NCI-H2081 (cell line): ENCODE measurements at places on chromosomes 1 and 21.

DNA sequence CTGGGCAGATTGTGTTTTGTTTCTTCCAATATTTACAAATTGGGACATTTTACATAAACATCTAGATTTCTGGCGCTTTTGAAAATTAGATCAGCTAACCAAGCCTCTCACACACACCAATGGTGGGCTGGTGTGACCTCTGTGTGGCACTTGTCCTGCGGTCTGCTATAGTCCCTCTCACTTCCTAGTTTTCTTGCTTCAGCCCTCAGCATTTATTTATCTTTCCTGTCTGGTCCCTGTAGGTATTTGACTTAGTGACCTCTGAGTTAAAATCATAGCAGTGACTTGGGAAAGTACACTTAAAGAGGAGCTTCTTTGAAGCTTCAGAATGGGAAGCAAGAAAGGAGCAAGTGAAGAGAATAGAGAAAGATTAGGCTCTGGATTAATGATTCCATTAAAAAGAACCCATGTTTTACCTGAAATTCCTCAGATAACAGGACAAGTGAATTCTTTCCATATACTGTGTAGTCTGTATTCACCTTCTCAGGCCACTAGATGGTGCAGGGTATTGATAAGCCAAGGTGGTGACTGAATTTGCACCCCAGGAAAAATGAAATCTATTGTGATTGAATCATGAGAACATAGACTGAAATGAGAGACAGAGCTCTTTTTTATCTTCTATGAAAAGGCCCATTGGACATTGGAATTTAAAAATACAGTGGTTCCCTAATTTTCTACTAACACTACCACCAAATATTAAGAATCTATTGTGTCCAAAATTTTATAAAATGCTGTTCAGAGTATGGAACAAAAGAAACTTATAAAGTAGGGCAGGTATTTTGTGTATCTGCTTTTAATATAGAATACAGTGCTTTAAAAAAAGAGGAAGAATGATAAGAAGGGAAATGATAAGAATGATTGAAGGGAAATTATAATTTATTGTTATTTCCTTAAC, 7.1 kb upstream of the DIPK1A start:
- DNase-seq = no peak

DNA sequence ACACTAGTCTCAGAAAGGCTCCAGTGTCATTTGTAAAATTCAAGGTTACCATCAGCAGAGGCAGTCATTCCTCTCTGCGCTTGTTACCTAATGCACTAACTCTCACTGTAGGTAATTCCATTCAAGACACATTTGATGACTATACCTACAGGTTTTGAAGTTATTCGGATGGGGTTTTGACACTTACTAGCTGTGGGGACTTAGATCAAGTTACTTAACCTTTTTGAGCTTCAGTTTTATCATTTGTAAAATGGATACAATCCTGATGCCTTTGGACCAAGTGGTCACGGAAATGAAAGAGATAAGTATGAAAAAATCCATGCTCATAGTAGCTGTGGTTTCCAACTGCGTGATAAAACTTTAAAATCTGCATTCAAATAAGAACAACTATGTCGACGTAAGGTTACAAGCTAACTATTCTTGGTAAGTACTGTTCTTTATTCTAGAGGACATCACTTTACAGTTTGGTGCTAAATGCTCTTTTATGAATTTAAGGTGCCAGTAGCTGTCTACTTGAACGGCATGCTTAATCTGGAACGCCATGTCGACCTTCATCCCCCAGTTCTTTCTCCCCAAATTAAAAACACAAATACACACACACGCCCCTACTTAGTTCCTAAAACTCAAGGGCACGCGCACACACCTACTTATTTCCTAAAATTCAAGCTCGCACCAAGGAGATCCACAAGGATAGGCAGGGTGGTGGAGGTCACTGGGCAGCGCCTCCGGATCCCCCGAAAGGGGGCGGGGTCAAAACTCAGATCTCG, 550 bp upstream of the NFYC start:
- DNase-seq = no peak

GRCh38 chr1:66521721-66522365, 12.1 kb upstream of the SGIP1 start:
- no peak for DNase-seq

DNA sequence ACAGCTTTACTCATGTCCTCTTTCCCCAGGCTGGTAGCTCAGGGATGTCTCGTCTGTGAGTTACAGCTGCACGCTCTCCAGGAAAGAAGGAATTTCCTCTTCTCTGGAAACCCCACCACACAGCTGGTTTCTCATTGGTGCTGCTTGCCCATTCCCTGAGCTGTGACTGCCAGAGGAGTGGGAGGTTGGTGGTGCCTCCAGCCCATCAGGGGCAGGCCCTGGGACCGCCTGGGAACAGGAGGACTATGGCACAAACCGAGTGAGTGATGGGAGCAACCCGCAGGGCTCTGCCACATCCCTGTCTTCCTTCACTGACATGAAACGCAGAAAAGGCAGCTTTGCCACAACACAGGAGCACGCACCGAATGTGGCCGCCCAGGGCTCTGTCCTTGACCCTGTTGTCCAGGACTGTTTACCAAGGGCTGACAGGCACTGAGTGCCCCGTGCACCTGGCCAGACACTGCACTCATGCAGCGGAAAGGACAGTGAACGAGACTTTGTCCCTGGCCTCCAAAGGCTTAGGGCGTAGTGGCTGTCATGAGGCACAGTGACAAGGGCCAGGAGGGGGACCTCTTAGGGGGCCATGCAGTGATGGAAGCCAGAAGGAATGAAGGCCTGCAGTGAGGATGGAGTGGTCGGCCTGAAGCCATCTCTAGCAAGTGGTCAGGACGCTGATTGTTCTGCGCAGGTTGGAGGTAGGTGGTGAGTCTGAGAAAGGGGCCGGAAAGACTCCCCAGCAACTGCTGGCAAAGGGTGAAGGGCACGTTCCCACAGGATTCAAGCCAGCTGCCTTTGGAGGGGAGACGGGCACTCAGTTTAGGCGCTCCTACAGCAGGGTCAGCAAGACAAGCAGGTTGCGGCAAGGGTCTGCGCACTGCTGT, 1.7 kb upstream of the CCNL2 start:
- no peak for DNase-seq

DNA sequence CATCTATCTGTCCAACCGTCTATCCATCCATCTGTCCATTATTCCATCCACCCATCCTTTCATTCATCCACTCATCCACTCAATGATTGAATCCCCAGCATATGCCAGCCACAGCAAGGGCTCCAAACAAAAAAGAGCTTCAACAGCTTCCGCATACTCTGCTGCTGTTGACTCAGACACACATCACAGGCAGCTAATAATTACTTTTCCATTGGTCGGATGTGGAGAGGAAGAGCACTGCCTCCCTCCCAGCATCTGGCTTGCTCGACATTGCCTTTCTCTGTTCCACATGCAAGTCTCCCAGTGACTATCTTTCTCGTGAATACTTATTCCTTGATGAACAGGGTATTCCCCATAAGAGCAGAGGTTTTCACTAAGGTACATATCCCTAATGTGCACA, 176.5 kb downstream of the HIVEP3 start:
- no peak for DNase-seq

DNA sequence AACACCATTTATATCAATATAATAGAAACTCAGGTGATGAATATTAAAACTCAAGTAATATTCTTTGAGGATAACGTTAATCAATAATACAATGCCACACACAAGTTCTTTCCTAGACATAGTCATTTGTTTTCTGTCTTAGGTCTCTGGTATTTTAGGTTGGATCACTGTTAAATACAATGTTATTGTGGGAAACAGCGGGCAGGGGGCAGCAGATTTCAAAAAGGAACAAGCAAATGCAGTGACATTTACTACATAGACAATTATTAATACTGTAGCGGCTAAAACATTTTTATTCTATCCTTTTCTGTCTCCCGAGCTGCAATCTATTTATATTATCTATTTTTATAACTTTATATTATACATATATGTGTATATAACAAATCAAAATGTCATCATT, 186.4 kb upstream of the ZNHIT6 start:
- no peak for DNase-seq

GRCh38 chr1:18954270-18955071, 2.0 kb downstream of the IFFO2 start:
- DNase-seq = no peak

DNA sequence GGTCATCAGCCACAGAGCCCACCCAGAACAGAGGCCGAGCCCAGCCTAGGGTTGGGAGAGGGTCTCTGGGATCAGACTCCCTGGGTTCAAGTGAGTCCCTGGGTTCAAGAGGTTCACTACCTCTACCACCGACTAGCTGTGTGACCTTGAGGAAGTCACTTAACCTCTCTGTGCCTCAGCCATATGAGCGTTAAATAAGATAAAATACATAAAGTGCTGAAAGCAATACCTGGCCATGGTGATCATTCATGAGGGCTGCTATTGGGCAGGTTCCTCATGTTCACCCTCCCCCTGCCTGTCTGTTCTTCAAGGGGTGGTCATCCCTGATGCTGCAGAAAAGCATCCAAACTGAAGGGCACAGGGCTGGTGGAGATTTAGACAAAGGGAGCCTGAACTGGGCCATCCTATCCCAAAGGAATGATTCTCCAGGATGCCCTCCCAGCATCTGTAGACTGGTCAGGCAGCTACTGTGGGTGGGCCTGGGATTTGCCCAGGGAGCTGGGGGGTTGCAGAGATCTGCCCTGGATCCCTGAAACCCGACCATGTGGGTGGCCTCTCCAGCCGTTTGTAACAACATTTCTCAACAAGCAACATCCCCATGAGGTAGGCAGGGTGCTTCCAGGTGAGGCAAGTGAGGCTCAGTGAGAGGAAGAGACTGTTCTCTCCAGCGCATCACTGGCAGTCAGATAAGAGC, 196.6 kb downstream of the MATN1 start:
- DNase-seq = no peak

DNA sequence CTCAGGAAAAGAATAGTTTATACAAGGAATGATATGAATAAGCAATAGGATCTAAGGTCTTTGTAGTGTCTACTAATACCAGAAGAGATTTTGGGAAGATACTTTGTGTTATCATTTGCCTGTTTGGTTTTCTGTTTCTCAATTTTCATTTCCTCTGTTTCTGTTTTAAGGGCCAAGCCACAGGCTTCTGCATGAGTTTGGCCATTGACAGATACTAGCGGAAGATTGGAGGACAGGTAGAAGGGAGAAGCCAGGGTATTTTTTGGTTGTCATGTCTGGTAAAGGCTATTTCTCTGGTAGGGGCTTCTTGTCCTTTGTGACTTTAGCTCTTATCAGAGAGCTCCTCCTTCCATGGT, 51.4 kb downstream of the HS2ST1 start:
- DNase-seq = no peak

DNA sequence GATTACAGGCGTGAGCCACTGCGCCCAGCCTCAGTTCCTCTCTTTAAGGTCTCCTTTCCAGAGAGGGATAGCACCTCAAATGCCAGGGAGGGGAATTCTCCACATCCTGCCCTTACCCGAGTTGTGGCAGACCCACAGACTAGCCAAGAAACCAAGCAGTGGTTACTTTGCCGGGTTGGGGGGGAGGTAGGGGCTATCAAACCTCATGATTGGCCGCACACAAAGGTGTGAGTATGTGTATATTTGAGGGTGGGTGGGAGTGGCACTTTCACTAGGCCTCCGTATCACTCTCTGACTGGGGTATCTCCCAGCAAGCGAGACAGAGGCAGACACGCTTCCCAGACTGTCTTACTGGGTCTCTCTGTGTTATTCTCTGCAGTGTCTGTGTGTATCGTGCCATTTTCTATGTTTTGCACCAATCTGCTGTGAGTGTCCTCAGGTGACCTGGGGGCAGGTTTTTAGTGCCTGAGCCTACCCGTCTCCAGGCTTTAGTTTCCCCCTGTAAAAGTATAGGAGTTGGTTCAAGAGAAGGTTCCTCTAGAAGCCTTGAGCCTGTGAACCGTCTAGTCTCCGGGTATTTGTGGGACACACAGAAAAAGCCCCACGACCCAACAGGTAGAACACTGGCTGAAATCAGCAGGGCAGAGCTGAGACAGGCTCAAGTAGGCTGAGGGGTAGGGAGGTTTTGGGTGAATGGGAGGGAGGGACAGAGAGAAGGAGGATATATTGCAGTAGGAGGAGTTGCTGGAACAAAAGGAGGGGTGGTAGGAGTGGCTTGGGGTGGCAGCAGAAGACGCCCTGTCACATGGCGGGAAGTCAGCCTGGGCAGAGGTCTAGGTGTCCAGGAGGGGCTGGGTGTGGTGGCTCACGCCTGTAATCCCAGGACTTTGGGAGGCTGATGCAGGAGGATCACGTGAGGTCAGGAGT, 10.3 kb downstream of the LMNA start:
- DNase-seq = no peak

DNA sequence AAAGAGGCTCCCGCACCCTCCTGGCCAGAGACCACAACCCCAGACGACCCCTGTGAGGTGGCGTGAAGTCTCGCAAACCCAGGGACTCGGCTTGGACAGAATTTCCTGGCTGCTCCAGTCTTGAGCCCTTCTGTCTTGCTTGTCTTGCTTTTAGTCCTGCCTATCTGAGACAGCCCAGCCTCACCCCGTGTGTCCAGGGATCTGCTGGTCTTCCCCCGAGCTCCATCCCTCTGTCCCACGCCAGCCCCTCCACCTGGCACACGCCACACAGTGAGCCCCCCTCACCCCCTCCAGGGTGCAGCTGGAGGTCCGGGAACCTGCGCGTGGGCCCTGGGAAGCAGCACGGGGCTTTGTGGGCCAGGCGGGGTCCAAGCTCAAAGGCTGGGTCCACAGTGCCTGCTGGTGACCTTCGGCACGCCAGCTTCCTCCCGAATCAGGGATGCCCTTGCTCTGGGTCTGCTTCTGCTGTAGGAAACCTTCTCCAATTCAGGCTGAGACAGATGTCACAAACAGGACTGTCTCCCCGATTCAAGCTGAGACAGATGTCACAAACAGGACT, 97.1 kb downstream of the SIK1 start:
- DNase-seq = no peak

DNA sequence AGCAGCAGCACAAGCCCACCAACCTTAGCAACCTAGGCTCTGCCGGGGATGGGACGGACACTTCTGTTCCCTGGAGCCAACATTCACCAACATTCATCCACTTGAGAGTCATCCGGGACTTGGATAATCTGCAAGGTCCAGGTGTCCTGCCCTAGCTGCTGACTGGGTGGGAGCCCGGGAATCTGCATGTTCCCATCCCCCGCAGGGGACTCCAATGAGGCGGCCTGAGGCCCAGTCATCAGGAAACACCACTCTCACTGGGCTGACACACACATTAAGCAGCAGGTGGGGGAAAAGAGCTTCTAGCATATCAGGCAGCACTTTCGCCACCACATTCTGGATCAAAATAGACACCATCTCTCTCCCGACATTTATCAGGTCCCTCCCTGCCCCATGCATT, 38.4 kb upstream of the CCSAP start:
- DNase-seq = peak; percentile 93
